ENCODE measurements at places on chromosomes 11 and 22.

GRCh38 chr22:18031695-18032454, 7.5 kb upstream of the MICAL3 start:
- peak; percentile 95 for DNase-seq

- no peak for DNase-seq
Measured at GRCh38 chr22:17710023-17710422, 64.2 kb downstream of the BID start.

DNA sequence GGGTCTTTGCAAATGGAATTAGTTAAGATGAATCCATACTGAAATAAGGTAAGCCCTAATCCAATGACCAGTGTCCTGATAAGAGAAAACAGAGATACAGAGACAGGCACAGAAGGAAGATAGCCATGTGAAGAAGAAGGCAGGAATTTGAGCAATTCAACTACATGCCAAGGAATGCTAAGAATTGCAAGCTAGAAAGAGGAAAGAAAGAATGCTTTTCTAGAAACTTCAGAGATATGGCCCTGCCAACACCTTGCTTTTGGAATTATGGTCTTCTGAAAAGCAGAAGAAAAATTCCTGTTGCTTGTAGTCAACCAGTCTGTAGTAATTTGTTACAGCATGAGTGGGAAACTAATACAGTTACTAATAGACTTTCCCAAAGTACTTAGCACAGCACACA, 111.3 kb downstream of the SLC17A6 start:
- DNase-seq = no peak

GRCh38 chr11:118086913-118087768, at the start of gene SMIM35:
Gene SMIM35 (minus strand): TSS chr11:118086963. CDS start chr11:118086757, 206 bp downstream.
- DNase-seq = no peak

DNA sequence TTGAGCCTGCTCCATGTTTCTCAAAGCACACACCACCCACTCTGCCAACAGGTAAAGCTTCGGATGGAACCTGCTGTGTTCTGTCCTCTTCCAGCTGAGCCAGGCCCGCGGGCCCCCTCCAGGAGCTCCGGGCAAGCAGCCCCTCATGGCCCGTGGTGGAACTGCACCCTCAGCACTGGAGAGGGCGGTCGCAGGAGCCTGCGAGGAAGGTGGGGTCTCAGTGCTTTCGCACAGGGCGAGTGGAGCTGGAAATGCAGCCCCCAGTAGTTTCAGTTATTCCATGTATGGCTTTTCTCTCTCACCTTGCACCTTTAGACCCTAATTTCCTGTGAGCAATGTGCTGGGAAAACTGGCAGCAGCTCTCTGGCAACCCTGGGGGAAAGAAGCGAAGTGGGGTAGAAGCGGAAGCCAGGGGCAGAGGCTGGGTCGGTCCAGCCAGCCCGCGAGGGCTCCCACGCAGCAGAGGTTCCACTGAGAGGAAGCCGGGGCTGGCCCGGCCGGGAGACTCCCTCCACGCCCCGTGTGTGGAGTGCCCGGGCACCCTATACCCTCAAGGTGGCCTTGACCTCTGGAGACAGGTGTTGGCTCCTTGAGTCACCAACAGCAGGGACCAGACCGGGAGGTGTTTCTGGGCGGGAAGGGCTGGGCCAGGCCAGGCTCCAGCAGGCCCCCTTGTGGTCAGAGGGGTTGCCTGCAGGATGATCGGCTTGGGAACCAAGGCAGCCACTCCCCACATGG, 119.9 kb upstream of the TMEM45B start:
- peak; percentile 71 for DNase-seq

DNA sequence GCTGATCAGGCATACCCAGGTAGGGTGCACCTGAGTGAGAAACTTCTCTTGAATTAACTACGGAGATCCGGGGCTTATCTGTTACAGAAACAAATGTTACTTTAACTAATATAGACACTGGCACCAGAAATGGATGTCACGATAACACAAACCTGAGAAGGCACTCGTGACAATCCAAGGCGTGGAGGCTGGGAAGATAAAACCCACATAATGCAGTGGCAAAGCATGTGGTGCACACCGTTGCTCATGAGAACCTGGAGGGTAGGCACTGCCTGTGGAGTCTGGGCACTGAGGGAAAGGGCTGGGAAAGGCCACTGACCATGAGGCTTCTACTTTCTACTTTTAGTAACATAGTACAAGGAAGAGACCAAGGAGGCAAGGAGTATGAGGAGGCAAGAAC, 22.6 kb downstream of the SLC22A12 start:
- DNase-seq = no peak

DNA sequence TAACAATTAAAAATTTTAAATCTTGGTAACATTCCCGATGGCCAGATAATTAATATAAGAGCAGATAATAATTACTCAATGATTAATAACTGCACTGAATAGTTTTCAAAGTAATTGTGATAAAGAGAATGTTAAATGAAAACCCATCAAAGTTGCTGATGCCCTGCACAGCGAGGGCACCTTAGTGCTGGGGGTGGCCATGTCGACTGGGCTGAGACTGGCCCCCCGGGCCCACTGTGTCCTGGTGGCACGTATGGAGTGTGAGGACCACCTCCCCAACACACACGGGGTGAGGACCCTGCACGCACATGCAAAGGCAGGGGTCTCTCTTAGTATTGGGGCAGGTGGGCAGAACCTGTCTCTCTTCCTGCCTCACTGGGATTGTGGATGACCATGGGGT, 15.1 kb upstream of the CCDC188 start:
- no peak for DNase-seq

DNA sequence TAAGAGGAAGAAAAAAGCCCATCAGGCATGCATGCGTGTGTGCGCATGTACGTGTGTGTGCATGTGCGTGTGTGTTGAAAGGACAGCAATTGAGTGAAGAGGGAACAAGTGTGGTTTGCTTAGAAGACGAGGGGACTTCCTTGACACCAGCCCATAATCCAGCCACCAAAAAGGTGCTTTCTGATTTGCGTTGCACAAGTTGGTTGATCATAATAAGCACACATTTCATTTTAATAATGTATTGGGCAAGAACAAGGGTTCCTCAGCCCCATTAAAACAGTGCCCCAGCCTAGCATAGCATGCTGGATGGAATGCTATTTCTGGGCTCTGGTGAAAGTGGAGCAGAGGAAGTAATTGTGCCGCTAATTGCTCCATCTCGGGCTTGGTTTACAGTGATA, 493.2 kb downstream of the MIAT start:
- DNase-seq = no peak

DNA sequence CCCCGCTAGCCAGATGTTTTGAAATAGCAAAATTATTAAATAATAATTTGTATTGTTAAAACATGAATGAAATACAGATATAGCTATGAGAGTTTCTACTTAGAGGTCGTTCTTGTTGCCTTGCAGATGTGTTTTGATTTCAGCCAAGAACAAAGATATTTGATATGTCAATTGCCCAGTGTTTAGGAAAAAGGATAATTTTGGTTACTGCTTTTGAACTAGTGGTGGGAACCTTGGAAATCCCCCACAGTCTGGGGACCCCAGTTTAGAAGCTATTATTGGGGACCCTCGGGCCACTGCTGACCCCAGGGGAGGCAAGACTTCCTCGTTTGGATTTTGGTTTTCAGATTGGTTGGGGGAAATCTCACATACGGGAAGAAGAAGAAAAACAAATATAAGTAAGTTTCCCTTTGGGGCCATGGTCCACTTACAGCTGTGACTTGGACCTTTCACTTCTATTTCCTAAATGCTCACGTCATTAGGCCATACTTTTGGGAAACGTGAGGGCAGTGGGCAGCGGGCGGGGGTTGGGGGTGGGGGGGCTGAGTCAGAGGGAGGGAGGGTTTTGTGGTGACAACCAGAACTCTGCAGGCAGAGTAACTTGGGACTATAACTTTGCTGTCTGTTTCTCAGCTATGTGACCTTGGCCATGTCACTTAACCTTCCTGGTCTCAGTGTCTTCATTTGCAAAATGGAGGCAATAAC, 37.0 kb downstream of the LDLRAD3 start:
- DNase-seq = no peak

- DNase-seq = no peak
Measured at GRCh38 chr11:109378034-109378433, 44.0 kb upstream of the C11orf87 start.

- no peak for DNase-seq
Measured at GRCh38 chr22:49239264-49240015, 588.2 kb downstream of the BRD1 start.

DNA sequence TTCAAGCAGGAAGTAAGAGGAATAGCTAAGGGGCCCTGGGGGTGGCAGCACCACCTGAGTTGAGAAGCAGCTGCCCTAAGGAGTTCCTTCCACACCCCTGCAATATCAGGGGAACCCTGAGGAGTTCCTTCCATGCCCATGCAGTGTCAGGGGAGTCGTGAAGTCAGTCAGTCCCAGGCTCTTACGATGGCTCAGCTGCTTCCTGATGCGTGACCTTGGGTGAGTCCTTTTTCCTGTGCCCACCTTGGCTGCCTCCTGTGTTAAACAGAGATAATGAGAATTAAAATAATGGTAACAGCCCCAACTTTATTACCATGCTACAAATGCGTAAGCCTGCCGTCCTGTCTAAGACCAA, 181.1 kb downstream of the MIAT start:
- no peak for DNase-seq

- DNase-seq = no peak
Measured at GRCh38 chr11:45285930-45286632, at the start of gene SYT13. Gene SYT13 (minus strand): TSS chr11:45286341. CDS start chr11:45286207, 134 bp downstream.

- DNase-seq = no peak
Measured at GRCh38 chr11:14669958-14670357, 26.4 kb downstream of the PDE3B start.

DNA sequence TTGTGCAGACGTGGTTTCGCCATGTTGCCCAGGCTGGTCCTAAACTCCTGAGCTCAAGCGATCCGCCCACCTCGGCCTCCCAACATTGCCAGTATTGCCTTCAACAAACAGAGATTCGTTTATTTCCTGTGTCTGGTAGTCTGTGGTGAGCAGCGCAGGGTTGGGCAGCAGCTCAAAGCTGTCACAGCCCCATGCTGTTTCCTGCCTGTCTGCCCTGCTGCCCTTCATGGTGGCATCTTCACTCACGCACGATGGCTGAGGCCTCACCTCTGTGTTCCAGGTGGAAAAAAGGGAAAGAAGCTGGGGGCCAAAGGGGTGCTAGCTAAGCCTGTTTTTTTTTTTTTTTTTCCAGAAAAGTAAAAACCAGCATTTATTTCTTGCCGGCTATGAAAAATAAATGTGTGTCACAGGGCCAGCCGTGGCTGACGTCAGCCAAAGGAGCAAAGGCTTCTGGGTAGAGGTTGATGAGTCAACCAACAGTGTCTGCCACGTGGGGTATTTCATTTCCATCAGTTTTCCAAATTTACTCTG, 28.8 kb downstream of the TBC1D22A start:
- no peak for DNase-seq

- peak; percentile 13 for DNase-seq
Measured at GRCh38 chr22:38196791-38197419, 4.9 kb upstream of the MAFF start.

- DNase-seq = no peak
Measured at GRCh38 chr11:109730669-109731068, 308.7 kb downstream of the C11orf87 start.

DNA sequence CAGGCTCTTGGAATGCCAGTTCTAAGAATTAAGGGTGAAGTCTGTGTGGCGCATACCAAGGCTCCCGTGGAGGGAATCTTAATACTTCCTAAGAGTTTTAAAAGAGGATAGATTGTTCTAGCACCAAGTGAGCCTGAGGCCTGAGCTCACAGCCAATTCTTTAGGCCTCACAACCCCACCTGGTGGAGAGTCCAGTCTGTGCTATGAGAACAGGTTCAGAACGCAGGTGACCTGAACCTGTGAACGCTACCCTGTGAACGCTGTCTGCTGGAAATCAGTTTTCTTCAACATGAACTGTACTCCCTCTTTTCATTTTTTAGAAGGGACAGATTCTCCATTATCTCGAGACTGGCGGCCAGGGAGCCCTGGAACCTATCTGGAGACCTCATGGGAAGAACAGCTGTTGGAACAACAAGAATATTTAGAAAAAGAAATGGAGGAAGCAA, 43.2 kb upstream of the DLAT start:
- peak; percentile 84 for DNase-seq

DNA sequence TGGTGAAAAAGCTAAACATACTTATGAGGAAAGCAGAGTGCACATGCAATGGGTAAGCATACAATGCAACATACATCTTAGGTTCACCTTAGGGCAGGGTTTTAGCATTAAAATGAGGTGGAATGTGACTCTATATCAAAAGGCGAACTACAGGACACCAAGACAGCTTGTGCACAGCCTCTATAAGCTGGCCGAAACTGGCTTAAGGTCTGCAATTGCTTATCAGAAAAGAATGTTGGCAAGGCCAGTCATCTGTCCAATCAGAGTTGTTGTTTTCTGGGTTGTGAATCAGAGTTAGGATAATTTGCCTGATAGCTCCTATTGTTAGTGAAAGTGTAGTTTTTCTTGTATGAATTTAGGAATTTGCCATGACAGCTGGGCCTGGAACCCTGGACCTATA, 76.5 kb downstream of the LRRC4C start:
- DNase-seq = peak; percentile 28

DNA sequence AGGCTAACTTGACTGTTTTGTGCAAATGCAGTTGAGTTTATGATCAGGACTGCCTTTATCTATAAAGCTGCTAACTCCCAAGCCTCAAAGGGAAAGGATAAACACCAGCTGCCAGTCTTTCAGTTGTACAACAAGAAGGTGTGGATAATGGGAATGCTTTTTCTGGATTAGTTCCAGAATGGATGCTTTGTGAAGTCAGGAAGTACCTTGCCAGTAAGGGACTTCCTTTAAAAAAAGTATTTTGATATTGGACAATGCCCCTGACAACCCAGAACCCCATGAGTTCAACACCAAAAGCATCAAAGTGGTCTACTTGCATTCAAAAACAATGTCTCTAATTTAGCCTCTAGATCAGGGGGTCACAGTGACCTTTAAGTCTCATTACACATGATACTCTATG, 32.0 kb downstream of the OR5A2 start:
- no peak for DNase-seq

DNA sequence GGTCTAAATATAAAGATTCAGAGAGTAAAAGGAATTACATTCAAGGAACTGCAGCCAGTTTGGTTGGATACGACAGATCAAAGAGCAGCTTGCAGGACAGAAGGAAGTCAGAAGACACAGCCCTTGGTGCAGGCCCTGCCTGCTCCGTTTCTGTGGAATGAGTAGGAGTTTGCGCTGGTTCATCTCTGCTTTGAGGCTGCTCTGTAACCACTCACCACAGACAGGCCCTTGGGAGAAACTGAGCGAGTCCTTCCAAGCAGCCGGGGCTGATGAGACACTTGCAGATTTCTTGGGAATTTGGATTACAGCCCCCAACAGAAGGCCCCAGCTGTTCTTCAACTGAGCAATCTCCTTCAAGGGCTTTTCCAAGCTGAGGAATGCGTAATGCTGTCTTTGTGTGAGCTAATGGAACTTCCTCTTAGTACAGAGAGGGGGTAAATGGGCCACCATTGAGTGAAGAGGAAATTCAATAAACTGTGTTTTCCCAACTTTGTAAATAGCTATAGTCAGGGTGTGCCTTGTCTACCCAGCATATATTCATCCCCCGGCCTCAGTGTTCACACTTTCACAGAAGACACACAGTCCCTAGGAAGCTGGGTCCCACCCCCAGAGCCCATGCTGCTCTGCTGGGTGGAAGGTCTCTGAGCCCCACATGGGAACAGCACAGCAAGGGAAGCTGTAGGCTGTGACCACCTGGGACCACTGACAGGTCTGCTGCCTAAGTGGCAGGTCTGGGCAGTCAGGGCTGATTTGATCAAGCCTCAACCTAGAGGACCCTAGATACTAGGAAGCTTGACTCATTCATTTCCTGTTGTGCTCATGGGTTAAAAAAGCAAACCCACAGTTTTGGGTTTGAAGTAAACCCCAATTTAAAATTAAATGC, 16.6 kb downstream of the IL10RA start:
- no peak for DNase-seq

- peak; percentile 40 for DNase-seq
Measured at GRCh38 chr11:13354335-13354734, 76.7 kb downstream of the BMAL1 start.
